ENCODE measurements at places on chromosomes 4 and X.
A peak's percentile ranks its signal among the peaks of the same experiment; 100 is the strongest.

DNA sequence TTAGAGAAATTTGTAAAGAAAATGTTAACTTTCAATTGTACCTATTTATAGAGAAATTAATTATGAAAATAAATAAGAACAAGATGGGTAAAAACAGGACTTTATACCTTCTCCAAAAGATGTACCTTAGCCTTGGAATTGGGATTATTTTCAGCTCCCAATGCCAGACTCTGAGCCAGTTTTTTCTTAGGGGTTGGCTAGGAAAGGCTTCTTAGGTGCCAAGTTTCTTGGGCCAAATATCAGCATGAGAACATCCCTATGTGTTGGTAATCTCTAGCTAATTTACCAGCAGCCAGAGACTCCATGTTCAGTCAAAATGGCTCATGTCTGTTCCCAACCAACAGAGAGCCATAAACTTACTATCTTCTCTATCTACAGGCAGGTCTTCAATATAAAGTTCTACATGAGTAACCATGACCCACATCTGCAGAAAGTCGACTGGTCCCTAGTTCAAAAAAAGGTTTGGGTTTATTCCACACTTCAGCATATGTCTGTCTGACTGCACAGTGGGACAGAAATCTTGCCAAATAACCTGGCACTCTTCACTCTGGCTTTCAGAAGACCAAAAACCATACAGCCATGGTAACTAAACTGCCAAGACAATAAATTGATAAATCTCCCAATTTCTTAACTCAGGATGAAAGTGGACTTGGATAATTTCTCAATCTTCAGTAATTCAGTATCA lies 380.5 kb upstream of the RASGEF1B start:
- no peak for DNase-seq

GRCh38 chrX:123084797-123085196 lies 99.3 kb upstream of the GRIA3 start:
- DNase-seq = no peak

- DNase-seq = no peak
Measured at GRCh38 chr4:112199041-112199440, 32.5 kb upstream of the AP1AR start.

DNA sequence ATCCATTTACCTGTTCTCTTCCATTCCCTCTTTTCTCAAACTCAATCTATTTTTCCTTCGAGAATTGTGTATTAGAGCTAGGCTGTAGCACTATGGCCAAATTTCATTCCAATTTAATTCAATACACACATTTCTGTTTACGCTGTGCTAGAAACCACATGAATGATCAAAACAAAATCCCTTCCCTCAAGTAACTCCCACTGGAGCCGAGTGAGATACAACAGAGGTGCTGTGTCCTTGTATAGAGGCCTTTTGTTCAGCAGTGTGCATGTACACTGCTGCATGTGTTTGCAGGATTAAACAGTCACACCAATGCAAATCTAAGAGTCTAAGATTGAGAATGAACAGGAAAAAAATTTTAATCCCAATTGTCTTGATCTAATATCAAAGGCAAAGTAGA lies 734.2 kb downstream of the RAPGEF2 start:
- no peak for DNase-seq

DNA sequence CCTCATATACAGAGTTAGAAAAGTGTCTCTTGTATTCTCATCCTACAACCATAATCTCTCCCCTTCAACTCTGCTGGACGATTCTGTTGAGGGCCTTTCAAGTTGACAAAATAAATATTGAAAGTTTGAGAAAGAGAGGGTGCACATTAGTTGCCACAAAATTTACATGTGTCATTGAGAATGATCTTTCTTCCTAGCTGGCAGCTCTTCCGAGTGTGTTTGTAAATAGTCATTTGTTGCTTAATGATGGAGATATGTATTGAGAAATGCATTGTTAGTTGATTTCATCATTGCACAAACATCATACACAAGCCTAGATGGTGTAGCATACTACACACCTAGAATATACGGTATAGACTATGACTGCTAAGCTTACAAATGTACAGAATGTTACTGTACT lies 632.8 kb upstream of the AMOT start:
- no peak for DNase-seq

GRCh38 chrX:6738518-6739470 lies 203.9 kb upstream of the VCX3A start:
- peak; percentile 93 for DNase-seq

DNA sequence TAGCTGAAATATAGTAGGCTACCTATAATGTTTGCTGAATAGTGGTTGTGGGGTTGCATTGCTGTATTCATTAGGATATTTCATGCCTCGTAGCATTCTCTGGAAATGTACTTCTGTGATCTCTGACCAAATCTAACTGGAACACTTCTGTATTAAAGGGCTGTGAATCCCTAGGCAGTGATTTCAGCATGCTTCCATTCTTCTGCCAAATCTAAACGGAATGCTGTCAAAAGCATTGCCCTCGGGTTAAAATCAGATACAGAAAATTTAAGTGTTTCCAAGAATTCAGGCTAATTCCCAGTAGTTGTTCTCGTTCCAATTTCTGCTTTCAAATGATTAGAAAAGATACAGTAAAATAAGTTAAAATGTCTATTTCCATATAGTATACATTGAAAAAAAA lies 1847.5 kb upstream of the IGFBP7 start:
- DNase-seq = no peak

DNA sequence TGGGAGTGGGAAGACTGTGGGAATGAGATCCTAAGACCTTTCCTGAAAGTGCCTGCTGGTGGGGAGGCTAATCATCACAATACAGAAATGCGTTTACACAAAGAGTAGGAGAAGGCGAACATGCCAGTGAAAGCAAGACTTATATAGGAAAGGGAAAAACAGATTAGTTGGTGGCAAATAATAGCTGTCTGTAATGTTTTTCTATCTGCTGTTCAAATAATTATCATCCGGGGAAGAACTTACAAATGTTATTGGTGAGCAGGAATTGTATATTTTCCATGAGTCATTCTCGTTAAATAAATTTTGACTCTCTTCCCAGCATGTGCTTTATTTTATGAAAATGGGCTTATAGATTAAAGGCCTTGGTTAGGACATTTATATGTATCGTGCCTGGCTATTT lies 196.5 kb downstream of the ARHGAP10 start:
- DNase-seq = no peak

DNA sequence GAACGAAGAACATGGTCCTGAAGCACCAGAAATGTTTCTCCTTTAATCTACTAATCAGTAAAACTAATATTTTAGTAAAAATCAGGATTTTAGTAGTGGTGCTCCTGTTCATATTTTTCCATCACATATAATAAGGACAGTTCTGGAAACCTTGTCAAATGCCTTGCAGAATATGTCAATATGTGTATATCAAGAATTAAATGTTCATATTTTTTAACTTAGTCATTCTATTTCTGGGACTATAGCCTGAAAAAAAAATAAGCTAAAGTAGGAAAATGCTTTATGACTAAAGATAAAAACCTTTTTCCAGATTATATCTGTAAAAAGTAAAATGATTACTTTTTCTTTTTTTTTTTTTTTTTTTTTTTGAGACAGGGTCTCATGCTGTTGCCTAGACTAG lies 65.1 kb downstream of the MAB21L2 start:
- DNase-seq = no peak

- no peak for DNase-seq
Measured at GRCh38 chr4:73776321-73776729, 36.0 kb downstream of the CXCL8 start.

DNA sequence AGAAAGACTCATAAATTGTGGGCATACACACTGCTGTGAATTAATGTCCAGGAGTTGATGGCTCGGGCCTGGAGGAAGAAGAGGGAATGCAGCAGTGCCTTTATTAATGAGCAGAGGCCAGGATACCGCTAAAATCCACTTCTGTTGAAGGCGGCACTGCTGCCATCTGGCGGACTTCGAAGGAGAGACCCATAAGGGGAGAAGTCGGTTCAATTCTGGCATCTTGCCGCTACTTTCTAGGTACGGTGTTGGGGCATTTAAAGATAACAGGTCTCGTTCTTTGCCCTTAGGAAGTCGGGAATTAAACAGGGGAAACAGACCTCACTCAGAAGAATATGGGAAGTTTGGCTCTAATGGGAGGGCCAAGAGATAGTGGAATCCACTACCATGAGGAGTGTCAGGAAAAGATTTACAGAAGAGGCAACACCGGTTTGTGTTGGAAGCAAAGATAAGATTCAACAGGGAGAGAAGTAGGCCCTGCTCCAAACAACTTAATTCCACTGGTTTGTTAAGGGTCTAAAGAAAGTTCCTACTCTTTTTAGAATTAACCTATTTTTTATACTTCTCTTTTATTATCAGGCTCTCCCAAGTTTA lies 133.6 kb upstream of the GIMD1 start:
- DNase-seq = no peak

DNA sequence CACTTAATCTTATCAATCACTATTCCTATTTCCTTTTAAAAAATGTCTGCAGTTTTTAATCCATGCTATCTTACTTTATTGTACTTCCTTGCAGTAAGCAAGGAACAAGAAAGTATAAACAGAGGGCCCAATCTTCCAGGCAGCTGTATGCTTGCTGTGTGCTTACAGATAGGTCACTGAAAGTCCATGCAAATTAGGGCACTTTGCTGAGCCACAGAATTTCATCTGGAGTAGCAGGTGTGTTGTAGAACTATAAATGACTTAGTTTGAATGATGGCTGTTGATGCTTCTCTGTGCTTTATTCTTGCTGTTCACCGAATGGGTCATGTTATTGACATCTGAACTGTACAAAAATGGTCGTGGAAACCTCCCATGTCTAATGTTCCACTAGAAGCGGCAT lies 154.6 kb downstream of the ATOH1 start:
- DNase-seq = no peak

DNA sequence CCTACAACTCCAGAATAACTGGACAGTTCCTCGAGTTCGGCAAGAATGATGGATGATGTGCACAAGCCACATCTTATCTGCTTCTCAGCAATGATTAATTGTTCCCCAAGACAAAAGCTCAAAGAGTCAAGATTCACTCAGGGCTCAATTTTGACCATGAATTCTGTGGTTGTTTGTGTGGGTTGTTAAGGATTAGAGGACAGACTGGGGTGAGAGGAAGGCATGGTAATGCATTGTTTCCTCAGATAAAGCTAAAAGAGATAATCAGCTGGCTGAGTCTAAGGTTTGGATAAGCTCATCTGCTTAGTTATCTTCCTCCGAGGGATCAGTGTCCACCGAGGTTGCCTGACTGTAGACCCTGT lies 161.0 kb downstream of the CPEB2 start:
- no peak for DNase-seq

DNA sequence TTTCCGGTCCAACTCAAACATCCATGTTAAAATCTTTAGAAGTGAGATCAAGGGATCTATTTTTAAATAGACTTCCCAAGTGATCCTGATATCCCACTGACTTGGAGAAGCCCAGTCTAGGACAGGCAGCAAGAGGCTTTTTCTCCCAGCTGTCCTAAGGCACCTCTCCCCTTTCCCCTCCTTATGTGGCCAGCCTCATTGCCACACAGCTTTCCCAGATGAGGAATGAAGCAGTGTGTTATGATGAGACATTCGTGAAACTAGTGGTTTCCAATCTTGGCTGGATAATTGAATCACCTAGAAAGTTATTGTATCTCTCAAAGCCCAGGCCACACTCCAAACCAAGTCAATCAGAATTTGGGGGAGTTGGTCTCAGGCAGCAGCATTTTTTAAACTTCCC lies 16.8 kb upstream of the HSD17B13 start:
- no peak for DNase-seq

DNA sequence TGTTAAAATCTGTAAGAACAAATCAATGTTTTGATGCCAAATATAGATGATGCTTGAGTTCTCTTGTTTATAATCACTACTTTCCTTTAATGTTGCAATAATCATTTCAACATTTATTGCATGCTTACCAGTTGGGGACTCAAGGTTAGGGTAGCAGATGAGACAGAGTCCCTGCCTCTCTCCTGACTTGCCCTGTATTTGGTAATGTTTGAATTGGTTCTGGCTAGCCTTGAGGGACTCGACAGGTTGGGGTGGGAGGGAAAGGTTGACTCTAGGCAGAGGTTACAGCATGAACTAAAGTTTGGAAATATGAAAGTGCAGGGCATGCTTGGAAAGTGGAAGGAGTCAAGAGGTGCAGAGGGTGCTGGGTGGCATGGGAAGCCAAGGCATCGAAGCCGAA lies 2.0 kb downstream of the SEC24B start:
- no peak for DNase-seq

- no peak for DNase-seq
Measured at GRCh38 chrX:136585960-136586359, 53.9 kb downstream of the VGLL1 start.

DNA sequence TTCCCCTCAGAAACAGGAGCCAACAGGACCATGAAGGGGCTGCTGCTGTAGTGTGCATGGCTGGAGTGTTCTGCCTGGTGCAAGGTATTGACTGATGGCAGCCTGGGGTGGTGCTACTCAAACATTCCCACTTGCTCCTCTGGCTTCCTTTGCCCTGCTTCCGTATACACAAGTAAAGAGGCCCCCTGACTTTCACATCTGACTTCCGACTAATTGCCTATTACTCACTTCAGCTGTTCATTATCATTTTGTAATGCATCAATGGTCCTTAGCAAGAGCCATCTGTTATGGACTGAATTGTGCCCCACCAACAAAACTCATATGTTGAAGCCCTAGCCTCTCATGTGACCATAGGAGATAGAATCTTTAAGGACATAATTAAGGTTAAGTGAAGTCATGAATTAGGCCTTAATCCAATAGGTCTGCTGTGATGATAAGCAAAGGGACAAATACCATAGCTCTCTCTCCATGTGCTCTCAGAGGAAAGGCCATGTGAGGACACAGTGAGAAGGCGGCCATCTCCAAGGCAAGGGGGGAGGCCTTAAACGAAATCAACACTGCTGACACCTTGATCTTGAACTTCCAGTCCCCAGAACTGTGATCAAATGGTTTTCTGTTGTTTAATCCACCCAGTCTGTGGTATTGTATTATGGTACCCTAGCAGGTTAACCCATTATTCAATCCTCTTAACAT lies 122.5 kb upstream of the CLNK start:
- DNase-seq = no peak

DNA sequence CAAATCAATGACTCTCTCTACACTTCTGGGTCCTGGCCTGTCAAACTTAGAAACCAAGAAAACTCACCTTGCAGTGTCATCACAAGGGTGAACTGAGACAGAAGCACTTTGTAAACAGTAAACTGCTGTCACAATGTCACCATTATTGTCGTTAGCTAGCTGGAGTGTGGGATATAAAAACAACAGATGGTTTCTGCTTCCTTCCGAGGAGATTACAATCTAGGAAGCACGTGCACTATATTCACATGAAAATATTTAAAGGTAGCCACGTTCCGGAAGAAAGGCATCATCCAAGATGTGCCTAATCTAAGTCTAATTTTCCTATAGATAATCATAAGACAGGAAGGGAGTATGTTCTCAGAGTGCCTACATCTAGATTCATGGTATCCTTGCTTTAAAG lies 64.7 kb upstream of the ACSL1 start:
- DNase-seq = no peak

GRCh38 chr4:15182600-15183220 lies 180.4 kb downstream of the CPEB2 start:
- no peak for DNase-seq

GRCh38 chrX:82451725-82452124 lies 1056.4 kb upstream of the POU3F4 start:
- DNase-seq = no peak

DNA sequence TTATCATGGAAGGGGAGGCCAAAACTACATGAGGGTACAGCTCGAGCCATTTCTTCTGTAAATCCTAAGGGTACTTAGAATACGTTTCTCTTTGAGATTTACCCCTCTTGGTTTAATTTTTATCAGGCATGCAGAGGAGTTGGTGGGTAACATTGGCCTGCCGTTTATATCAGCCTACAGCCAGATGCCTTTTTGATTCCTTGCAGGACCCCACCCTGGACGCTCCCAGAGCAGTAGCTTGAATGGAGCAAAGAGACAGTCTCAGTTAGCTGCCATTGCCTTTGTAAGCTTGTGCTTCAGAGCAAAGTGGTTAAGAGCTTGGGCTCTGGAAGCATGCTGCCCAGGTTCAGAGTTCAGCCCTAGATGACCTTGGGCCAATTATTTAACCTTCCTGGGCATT lies 9.0 kb downstream of the DOCK11 start:
- no peak for DNase-seq
